ENCODE measurements at places on chromosomes 11 and 22.

GRCh38 chr11:69173925-69174581 lies 18.3 kb downstream of the SMIM38 start:
- DNase-seq: no peak

DNA sequence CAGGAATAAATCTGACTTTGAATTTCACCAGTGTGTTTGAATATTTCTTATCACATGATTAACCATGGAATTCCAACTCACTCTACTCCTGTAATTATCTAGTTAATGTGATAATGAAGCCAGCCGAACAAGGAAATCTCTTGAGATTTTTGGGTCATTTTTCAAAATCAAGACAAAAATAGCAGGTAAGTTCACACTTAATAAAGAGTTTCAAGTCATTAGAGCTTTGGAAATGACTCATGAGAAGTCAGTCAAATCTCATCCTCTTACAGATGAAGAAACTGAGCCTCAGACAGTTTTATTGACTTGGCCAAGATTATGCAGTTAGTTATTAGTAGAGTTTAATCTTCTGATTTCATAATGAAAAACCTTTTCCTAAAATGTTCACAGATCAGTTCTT lies 148.8 kb downstream of the ARHGAP42 start:
- no peak for DNase-seq

- peak; percentile 91 for DNase-seq
Observed at GRCh38 chr22:22422629-22423112, 85.9 kb downstream of the ZNF280B start.

DNA sequence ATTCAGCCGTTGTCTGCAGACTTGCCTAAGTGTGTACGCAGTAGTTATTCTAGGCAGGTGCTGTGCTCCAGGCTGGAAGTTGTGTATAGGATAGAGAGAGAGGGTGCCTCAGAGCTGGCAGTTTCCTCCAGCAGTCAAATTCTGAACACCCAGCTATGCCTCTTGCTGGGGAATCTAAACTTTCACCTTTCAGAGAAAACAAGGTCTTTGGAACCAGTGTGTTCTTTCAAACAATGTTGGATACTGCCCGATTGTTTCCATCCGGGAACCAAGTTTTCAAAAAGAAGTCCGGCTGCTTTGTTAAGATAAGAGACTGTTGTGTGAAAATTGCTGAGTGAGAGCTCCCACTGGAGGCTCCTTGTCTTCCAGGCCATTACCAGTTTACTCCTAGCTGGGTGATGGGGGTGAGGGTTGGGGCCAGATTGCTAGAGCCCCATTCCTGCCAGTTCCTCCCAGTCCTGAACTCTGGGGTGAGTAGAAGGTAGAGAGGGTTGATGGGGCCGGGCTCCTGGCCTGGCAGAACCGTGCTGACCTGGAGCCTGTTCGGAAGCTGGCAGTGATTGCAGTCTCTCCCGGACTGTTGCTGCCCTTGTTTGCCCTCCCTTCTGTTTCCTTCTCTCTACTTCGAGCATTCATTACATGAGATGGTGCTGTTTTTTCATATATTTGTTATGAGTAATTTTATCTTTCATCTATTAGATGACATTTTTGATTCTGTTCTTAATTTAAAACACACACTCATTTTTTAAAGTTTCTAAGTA lies 150.2 kb downstream of the TEAD1 start:
- DNase-seq: no peak

DNA sequence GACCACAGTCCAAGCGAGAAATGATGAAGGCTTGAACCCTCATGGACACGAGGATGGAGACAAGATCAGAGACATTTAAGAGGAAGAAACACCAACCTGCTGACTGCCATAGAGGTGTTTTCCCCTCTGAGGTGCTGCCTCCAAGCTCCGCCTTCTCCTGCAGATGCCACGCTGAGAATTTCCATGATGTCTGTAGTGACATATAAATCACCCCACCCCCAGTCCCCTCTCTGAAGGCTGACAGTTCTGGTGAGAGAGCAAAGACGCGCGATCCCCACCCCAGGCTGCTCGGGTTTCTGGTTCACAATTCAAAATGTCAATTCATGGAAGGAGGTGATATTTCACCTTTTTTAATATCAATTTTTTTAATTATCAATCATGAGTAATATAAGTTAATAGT lies 28.2 kb downstream of the LRRC32 start:
- DNase-seq: no peak

DNA sequence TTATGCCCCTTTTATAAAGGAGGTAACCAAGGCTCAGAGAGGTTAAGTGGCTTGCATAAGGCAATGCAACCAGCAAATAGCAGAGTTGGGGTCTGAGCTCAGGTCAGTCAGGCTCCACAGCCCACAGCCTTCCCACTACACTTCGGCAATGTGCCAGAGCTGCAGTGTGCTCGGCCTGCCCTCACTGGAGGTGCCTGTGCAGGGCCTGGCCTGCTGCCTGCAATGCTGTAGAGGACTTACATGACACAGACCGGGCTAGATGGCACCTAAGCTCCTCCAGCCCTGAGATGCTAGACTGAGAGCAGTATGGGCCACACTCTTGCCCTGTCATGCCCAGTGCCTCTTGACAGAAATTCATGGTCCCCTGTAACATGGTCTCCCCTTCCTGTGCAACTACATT lies 49.8 kb downstream of the SERPINH1 start:
- no peak for DNase-seq

DNA sequence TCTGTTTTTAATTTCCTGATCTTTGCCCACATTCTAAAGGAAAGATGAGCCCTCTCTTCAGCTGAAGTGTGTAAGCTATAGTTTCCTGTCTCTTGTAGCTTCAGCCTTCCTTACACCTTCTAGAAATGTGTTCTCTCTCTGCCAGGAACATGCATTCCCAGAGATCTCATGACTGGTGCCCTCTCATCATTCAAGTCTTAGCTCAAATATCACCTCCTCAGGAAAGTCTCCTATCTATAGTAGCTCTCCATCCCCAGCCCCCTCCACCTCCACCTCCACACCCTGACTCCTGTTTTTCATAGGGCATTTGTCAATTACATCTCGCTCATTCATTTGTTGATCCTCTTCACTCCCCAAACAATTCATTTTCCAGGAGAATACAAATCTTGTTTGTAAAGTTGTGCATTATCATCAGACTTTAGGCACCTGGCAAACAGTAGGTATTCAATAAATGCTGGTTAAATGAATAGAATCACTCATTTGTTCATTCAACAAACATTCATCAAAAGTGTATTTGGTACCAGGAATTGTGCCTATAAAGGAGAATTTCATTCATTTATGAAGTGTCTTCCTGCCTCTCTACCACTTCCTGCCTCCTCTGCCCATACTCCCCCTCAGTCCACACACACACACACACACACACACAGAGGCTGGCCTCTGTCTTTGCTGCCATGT lies 160.3 kb downstream of the BBOX1 start:
- no peak for DNase-seq

- no peak for DNase-seq
Observed at GRCh38 chr11:115155978-115156377, 348.2 kb downstream of the CADM1 start.

DNA sequence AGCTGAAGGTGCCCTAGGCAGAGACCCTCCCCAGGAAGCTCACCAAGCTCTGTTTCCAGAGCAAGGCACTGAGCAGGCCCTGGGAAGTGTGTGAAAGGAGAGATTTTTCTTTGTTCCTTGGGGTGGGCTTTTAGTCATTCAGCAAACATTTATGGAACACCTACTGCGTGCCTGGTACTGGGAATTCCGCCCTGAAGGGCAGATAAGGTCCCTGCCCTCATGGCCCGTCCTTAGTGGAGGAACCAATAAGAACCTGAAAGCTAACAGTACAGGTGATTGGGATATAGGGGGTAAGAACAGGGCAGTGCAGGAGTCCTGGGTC lies 3.9 kb downstream of the TMEM134 start:
- no peak for DNase-seq

All from GM12865 (cell line).